ENCODE measurements at places on chromosomes 1 and 21. TPM values are rescaled to one million over a fixed set of nuclear protein-coding genes. Genes with fewer than 3 reads are reported as not detected.

The CLDN19 gene
- not detected for total RNA-seq

The OSBPL9 gene
- 61.3 TPM for total RNA-seq

The LCE3E gene
- 1.6 TPM for total RNA-seq

The AK5 gene
- 0.86 TPM for total RNA-seq

The PCBP3 gene
- total RNA-seq: 0.23 TPM

The PRELP gene
- total RNA-seq: under 0.01 TPM

The RRP1B gene
- total RNA-seq: 37.7 TPM

The NPHS2 gene
- total RNA-seq: not detected

The NEK7 gene
- 27.9 TPM for total RNA-seq

The CCDC30 gene
- total RNA-seq: 0.04 TPM

The RNF223 gene
- 0.08 TPM for total RNA-seq

The TNFRSF4 gene
- total RNA-seq: not detected

The KRTAP10-5 gene
- total RNA-seq: not detected

The C1orf122 gene
- 103 TPM for total RNA-seq

The DIPK1A gene
- total RNA-seq: 10.2 TPM

The TRIM58 gene
- total RNA-seq: 2.3 TPM

The VWA1 gene
- total RNA-seq: 7.6 TPM

The SLC25A24 gene
- total RNA-seq: 35.7 TPM

The TINAGL1 gene
- total RNA-seq: 539 TPM

The GSTM4 gene
- 5.7 TPM for total RNA-seq

The LRRN2 gene
- total RNA-seq: not detected

The BMP8B gene
- total RNA-seq: 0.08 TPM

The ZNF648 gene
- total RNA-seq: not detected

The TNFRSF18 gene
- not detected for total RNA-seq

The GABRD gene
- total RNA-seq: not detected

The WNT9A gene
- total RNA-seq: 0.08 TPM

The SPATA1 gene
- total RNA-seq: not detected

The LRRC53 gene
- total RNA-seq: not detected

The RAD54L gene
- 3.1 TPM for total RNA-seq

The CELA3B gene
- not detected for total RNA-seq

The IL19 gene
- total RNA-seq: not detected

The CBR1 gene
- total RNA-seq: 377 TPM

The DMBX1 gene
- not detected for total RNA-seq

The ACTN2 gene
- total RNA-seq: not detected

The FAM131C gene
- 0.15 TPM for total RNA-seq

The DLGAP3 gene
- not detected for total RNA-seq

The FUBP1 gene
- total RNA-seq: 67.5 TPM

The LRRC40 gene
- total RNA-seq: 17.6 TPM

The MPL gene
- total RNA-seq: 0.34 TPM

The GLIS1 gene
- total RNA-seq: 0.04 TPM

The EPHA10 gene
- not detected for total RNA-seq

The ADGRL2 gene
- total RNA-seq: 10.6 TPM

The KCNE2 gene
- total RNA-seq: not detected

The MRPL20 gene
- 211 TPM for total RNA-seq

The PIGR gene
- not detected for total RNA-seq

The PRRX1 gene
- 2.1 TPM for total RNA-seq

The FCRL5 gene
- not detected for total RNA-seq

The FCRL6 gene
- total RNA-seq: not detected

The C1orf87 gene
- total RNA-seq: 0.94 TPM

The BEND5 gene
- not detected for total RNA-seq

The AGTRAP gene
- total RNA-seq: 193 TPM
